ENCODE measurements at places on chromosomes 11 and 22.

DNA sequence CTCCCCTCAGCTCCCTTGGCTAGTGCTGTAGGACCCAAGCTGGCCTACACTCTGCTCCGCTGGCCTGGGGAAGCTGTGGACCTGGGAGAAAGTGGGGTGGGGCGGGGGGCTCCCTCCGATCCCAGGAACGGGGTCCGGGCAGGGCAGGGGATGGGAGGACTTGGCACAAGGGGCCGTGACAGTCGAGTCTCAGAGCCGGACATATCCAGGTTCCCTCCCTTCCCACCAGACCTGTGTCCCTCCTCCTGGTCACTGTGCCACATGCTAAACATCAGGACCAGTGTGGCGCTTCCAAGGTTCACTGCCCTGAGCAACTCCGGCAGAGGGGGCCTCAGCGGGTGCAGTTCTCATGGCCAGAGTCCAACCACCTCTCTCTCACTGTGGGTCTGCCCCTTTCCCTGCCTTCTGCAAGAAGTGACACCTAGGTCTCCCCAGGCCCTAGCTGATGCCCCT is 2.0 kb downstream of the DUSP8 start:
- DNase-seq: no peak

GRCh38 chr11:34256150-34256549 is 101.7 kb downstream of the ABTB2 start:
- no peak for DNase-seq

GRCh38 chr11:116641561-116642045 is 131.2 kb downstream of the BUD13 start:
- no peak for DNase-seq

GRCh38 chr22:30240541-30241417 is 5.8 kb downstream of the LIF start:
- DNase-seq: no peak

GRCh38 chr11:131877246-131877942 is 507.0 kb downstream of the NTM start:
- no peak for DNase-seq

- no peak for DNase-seq
Observed at GRCh38 chr22:49349841-49350381, 477.8 kb downstream of the BRD1 start.

DNA sequence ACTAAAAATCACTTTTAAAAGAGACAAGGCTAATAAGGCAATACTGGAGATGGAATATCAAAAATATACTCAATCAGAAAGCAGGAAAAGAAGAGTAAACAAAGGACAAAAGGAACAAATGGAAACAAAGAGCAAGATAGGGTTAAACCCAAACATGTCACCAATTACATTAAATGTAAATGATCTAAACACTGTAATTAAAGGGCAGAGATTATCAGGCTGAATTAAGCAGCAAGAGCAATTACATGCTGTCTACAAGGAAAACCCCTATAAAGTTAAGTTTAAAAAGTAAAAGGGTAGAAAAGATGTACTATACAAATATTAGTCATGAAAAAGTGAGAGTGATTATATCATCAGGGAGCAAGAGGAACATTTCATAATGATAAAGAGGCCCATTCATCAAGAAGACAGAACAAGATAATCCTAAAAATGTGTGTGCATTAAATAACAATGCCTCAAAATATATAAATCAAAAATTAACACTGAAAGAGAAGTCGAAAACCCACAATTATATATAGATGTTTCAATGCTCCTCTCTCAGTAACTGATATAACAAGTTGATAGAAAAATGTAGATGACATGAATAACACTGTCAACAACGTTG is 56.8 kb downstream of the ALX4 start:
- DNase-seq: no peak

- DNase-seq: no peak
Observed at GRCh38 chr11:68840661-68841653, 759 bp downstream of the CPT1A start.

DNA sequence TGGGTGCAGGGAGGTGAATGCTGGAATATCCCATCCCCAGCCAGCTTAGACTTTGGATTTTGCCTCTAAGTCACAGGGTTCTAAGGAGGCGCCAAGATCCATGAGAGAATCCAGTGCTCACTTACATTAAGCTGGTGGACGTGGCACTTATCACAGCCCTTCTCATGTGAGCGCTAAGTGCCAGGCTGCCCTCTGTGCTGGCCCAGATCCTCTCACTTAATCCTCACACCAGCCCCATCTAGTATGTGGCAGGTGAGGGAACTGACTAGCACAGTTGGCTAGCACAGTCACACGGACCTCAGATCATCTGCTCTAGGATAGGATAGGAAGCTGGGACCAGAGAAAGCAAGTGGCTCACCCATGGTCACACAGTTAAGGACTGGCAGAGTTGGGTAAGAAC is 3.6 kb downstream of the HMOX1 start:
- no peak for DNase-seq

GRCh38 chr11:124753205-124753604 is 1.1 kb upstream of the VSIG2 start:
- no peak for DNase-seq

DNA sequence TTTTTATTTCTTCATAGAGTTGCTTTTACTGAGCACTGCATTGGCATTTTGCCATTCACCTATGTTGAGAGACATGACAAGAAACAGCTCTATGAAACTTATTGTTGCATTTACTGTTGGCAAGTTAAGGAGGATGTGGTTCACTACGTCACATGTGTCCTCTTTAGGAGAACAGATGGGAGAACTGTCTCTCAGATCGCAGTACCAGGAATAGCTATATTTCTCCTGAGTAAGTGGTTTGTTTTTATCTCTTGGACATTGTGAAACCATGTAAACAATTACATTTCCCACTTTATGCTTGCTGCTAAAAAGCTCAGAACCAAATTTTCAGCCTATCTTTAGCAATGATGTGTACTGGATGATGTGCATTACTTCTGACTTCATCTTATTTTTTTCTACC is 34.8 kb upstream of the PSMA1 start:
- DNase-seq: no peak

GRCh38 chr11:64516226-64516625 is 74.8 kb upstream of the SLC22A12 start:
- DNase-seq: no peak

- DNase-seq: no peak
Observed at GRCh38 chr11:118004543-118005223, 18.5 kb downstream of the IL10RA start.

- no peak for DNase-seq
Observed at GRCh38 chr22:35821654-35822053, 104.0 kb downstream of the APOL5 start.

GRCh38 chr11:115181538-115181937 is 322.7 kb downstream of the CADM1 start:
- DNase-seq: no peak

DNA sequence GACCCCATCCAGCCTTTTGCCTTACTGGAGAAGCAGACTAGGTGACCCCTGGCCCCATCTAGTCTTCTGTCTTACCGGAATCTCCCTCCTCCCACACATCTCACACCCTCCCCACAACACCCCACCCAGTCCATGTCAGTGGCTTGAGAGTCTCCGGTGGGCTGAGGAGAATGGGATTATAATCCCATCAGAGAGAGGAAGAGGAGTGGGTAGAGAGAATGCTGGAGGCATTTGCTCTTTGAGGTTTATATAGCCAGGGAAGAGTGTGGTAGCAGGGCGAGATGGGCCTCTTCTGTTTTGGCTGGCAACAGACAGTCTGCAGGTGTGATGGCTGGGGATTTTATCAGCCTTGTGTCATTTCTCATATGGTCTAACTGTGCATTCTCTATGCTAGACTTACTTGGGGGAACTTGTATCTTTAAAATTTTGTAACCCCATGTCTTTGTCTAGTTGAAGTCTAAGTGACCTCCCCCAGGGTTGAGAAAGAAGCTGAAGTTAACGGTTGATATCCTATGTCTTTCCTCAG is 50.3 kb downstream of the GRAMD1B start:
- no peak for DNase-seq

GRCh38 chr11:60377401-60378136 is 763 bp upstream of the MS4A7 start:
- DNase-seq: no peak

- no peak for DNase-seq
Observed at GRCh38 chr11:11512090-11512489, 109.7 kb downstream of the GALNT18 start.

GRCh38 chr22:48391820-48392219 is 1435.9 kb downstream of the BRD1 start:
- no peak for DNase-seq

DNA sequence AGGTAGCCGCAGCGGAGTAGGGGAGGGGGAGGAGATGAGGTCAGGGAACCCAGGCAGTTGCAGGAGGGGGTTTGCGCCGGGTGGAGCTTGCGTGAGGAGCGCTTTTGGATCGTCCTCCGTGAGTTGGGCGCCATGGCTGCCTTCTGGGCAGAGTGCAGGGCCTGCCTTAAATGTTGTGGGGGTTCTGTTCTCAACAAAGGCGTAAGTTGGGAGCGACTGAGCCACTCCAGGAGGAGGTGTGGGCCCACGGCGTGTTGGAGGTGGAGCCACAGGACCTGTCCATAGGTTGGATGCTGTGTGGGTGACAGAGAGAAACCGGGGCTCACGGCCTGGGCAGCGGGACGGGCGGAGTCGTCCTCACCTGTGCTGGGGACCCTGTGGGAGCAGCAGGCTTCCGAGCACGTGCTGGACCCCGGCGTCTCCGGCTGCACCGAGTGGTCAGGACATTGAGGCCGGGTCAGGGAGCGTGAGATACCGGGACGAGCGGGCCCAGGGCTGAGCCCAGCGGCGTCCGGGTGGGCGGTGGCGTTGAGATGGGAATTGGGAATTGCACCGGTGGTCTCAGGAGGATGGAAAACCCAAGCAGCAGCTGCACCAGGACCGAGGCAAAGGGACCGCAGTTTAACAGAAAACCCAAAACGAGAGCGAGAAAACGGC is 977 bp upstream of the PGGHG start:
- DNase-seq: no peak

DNA sequence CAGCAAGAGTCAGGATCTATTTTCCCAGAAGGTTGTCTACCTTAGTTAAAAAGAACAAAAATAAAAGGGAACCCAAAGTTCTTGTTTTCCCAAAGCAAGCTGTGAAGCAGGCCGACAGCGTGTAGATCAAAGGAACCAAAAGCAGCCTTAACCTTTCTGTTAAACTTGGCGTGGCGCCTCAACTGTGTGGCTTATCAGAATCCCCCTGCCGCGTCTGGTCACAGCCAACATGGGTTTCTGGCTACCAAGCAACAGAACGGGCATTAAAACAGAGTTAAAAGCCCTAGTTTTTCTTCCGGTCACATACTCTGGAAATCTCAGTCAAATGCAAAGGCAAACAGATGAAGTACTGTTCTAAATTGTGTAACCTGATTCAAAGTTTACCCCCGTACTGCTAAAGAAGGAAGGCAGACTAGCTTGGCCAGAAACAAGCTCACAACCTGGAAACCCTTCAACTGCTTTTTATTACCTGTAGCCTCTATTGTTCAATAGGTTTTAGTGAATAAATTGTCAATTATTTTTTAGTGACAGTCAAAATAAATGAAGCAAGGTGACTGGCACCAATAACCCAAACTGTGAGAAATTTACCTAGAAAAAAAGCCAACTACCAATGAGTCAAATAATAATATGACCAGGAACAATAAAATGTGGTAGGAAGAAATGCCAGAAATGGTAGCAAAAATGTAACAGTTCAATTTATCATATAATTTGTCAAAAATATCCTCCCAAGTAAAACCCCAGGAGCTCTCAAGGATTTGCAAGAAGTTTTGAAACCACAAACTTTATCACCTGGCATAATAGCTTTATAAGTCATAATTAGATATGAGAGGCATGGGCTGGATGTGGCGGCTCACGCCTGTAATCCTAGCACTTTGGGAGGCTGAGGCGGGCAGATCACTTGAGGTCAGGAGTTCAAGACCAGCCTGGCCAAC is 21.4 kb downstream of the CHKA start:
- DNase-seq: no peak

GRCh38 chr11:126834149-126834548 is 166.4 kb downstream of the KIRREL3 start:
- no peak for DNase-seq

- DNase-seq: no peak
Observed at GRCh38 chr11:47778878-47779483, 11.8 kb upstream of the FNBP4 start.

DNA sequence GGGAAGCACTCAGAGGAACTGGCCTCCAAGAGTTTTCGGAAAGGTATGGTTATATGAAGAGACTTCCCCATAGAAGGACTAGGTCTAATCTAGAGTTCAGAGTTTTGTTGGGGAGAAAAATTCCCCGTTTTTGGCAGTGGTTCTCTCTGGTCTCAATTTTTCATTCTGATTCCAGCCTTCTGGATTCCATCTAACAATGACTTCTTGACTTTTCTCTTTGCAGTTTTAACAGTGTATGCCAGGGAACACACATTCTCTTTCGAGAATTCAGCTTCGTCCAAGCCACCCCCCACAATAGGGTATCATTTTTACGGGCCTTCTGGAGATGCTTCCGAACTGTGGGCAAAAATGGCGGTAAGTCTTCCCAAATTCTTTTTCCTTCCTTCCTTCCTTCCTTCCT is 115.6 kb downstream of the CSTPP1 start:
- no peak for DNase-seq

GRCh38 chr22:38449776-38450175 is 5.2 kb downstream of the KCNJ4 start:
- no peak for DNase-seq

DNA sequence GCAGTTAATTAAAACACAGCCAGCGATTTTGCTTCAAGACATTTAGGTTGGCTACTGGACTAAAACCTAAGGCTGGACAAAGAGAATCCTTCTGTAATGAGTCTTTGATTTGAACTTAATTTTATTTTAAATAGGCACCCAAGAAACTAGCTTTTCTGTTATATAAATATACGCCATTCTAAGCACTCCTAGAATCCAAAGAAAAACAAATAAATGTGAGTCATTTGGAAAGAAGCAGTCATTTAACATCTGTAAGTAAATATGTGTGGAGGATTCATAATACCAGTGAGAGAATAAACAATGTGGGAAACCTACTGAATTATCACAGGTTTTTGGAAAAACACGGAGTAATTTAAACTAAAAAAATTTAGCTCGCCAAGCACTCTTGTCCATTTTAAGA is 1.2 kb upstream of the TECTA start:
- DNase-seq: no peak

- DNase-seq: no peak
Observed at GRCh38 chr11:12944889-12945288, 64.2 kb upstream of the RASSF10 start.

DNA sequence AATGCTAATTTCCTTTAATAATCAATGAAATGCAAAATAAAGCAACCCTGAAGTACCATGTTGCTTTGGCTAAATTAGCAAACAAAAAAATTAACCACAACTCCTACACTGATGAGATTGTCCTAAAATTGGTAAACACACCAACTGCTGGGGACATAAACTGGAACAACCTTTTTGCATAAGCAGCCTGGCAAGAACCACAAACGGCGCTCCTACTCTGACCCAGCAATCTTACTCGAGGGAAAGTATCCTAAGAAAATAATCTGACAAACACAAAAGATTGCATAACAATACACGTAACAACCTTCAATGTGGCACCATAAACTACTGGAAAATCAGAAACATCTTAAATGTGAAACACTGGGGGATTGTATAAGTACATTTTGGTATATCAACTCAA is 189.8 kb upstream of the PITPNB start:
- DNase-seq: no peak
